ENCODE measurements at places on chromosomes 12 and 14. TPM values are rescaled to one million over a fixed set of nuclear protein-coding genes. Genes with fewer than 3 reads are reported as not detected.

- no peak for DNase-seq
Observed at GRCh38 chr12:107331912-107332311, 238.6 kb upstream of the CRY1 start.

The SYT1 gene
- 0.59 TPM for total RNA-seq

GRCh38 chr14:34368115-34368970 is 93.7 kb downstream of the SPTSSA start:
- no peak for DNase-seq

The TSHR gene
- not detected for total RNA-seq

The KRT4 gene
- total RNA-seq: not detected

GRCh38 chr12:65494537-65494936 is 216.1 kb downstream of the MSRB3 start:
- DNase-seq: no peak

The NACA gene
- 1,623 TPM for total RNA-seq

GRCh38 chr12:113462117-113462774 is 9.4 kb downstream of the LHX5 start:
- peak; percentile 27 for DNase-seq

DNA sequence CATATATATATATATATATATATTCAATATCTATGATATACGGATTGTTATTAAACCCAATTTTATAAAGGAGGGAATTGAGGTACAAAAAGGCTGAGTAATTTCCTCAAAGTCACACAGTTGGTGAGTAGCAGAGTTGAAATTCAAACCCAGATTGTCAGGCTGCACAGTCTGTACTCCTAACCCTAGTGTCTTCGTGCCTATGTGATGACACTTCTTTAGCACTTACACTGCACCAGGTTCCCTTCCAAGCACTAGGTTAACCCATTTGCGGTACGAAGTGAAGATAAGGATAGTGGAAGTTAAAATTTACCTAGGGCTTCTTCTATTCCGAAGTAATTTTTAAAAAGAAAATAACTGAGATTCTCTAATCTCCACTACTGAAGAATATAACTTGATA is 125.1 kb upstream of the TSPAN8 start:
- no peak for DNase-seq

The NEUROD4 gene
- total RNA-seq: not detected

DNA sequence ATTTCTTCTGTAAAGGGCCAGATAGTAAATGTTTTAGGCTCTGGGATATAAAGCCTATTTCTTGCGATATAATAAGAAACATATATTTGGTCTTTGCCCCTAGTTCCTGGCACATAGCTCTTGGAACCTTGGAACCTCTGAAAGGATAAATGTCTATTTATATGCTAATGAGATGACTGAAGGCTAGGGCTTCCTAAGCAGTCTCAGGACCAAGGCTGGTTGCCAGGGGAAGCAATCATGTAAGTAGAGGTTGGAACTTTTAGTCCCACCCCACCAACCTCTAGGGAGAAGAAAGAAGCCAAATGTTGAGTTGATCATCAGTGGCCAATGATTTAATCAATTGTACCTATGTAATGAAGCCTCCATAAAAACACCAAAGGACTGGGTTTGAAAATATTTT is 26.6 kb upstream of the NFYB start:
- DNase-seq: no peak

The HOXC4 gene
- total RNA-seq: not detected

DNA sequence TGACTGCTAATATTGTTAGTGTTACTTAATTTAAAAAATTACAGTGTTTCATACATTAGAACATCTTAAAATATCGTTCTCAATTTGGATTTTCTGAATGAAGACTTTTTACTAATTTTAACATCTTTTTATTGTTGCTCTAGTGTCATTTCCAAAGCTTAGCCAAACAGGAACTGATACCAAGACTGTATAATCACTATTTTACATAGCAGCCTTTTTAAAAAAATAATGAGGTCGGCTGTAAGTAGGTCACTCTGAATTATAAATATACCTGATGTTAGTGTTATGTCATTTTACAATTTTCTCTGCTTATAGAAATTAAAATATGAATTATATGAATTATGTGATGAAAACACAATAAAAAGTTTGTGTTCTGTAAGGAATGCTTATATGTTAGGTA is 321.5 kb downstream of the TMEM117 start:
- no peak for DNase-seq

- no peak for DNase-seq
Observed at GRCh38 chr12:19052689-19053088, 76.8 kb upstream of the PLEKHA5 start.

The PGAM5 gene
- 100 TPM for total RNA-seq

The IFNG-AS1 gene
- total RNA-seq: not detected

The BIN2 gene
- not detected for total RNA-seq

DNA sequence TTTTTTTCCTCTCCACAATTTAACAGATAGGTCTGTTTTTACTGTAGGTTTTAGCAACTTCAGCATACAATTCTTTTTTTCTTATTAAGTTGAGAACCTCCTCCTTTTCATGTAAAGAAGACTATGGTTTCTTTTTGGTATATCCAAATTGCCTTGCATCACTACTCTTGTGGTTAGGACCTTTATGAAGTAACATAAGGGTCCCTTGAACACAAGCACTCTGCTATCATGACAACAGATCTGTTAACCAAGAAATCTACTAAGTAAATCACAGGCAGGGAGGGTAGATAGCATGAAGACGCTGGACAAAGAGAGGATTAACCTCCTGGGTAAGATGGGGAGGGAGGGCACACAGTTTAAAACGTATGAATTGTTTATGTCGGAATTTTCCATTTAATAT is 380.6 kb downstream of the CCDC91 start:
- DNase-seq: no peak

The FITM1 gene
- total RNA-seq: not detected

DNA sequence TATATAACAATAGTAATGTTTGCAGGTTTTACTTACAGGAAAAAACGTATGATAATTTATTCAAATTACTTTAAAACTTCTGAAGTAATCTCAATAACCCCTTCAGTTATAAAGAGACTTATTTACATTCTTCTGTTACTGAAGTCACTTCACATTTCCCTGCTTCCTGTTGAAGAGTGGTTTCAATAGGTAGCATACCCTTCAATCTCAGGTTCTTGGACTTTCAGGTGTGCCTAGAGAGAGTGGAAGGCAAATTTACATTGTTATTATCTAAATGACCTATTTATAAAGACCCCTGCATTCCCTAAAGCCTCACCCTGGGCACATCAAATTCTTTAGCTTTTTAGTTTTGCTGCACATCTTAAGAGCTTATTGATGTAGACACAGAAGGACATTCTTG is 137.6 kb upstream of the AEBP2 start:
- DNase-seq: no peak

The PIANP gene
- not detected for total RNA-seq

GRCh38 chr12:34287986-34288962 is 266.0 kb downstream of the ALG10 start:
- DNase-seq: no peak

DNA sequence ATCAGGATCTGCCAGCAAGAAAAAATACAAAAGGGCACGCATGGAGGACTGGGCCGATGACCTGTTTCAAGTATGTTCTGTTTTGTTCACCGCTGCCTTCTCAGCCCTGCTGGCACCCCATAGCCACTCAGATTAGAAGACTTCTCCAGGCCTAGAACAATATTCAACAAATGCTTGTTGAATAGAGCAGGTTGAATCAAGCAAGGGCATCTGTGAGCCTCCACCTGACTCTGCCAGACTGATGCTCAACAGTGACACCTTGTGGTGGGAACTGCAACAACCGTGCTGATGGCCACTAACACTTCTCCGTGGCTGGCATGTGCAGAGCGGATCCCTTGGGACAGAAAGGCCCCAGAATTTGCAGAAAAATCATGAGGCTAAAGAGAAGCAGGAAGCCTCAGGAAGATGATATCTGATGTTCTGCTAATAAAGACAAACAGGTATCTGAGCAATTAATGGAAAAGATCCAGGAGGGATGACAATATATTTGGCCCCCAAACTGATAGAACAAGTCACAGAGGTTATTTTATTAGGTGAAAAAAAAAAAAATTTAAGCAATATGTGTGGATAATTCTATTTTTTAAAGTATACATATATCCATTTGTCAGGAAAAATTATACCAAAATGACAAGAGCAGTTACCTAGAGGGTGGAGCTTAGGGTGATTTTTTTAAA is 114.3 kb downstream of the KSR2 start:
- DNase-seq: no peak

DNA sequence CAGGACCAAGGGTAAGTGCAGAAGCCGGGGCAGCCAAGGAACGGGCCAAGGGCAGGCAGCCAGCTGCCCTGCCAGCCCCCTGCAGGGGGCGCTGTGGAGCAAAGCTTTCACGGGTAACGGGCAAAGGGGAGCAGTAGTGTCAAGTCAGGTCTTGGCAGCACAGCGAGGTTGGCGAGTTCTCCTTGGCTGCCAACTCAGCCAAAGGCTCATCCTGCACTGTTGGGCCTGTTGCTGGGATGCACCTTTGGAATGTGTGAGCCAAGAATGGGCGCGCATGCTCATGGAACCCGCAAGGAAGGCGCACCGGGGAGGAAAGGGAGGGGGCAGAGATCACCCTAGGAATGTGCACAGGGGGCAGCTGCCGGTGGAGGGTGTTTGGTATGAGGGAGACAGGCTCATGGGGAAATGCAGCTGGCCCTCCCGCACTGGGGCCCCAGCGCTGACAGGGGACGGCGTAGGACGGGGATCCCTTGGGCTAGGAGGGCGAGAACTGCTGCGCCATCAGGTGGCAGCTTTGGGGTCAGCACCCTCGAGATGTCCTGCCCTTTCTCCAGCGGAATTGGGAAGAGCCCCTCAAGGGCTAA is 138.0 kb downstream of the ASCL4 start:
- DNase-seq: no peak

GRCh38 chr14:100593751-100594624 is 6.8 kb upstream of the BEGAIN start:
- no peak for DNase-seq

- no peak for DNase-seq
Observed at GRCh38 chr12:122871851-122872780, 23.8 kb downstream of the VPS37B start.

The KLRD1 gene
- 0.20 TPM for total RNA-seq

The CORO1C gene
- 297 TPM for total RNA-seq

GRCh38 chr14:24441904-24442239 is 704 bp downstream of the SDR39U1 start:
- DNase-seq: no peak

DNA sequence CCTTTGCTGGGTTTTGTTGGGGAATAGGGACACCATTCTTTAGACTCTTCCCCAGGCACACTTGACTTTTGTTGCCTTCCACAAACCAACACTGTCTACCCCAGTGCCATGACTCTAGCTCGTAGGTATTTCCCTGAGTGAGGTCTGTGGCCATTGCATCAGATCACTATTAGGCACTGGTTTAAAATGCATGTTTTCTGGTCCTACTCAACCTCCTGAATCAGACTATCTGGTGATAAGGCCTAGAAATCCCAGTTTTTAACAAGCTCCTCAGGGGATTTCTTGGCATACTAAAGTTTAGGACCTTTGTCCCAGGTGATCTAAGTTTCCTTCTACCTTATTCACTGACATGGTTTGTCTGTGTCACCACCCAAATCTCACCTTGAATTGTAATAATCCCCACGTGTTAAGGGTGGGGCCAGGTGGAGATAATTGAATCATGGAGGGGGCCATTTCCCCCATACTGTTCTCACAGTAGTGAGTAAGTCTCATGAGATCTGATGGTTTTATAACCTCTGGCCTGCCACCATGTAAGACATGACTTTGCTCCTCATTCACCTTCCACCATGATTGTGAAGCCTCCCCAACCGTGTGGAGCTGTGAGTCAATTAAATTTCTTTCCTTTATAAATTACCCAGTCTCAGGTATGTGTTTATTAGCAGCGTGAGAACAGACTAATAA is 87.8 kb upstream of the PSMC1 start:
- no peak for DNase-seq

The FNTB gene
- 9.2 TPM for total RNA-seq

The CLEC1A gene
- total RNA-seq: 16.0 TPM

GRCh38 chr14:60220084-60220483 is 28.9 kb upstream of the PPM1A start:
- DNase-seq: no peak

DNA sequence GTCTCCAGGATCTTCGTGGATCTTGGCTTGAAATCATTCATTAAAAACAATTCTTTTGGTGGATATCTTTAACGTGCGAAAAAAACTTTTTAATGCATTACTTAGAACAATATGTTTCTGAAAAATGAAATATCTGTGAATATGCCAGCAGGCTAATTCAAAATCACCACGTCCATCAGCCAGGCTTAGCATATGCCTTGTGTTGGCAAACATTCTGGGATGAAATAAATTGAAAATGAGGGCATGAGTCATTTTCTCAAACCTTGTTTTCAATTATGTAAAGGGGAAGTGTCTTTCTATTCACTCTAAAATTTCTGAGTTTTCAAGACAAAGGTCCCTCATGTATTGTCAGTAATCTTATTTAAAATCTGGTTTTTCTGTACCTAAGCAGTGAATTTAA is 393.9 kb downstream of the PAWR start:
- DNase-seq: no peak

The CISTR gene
- total RNA-seq: not detected

GRCh38 chr12:58916921-58917511 is 3.3 kb downstream of the LRIG3 start:
- no peak for DNase-seq

The KRT85 gene
- total RNA-seq: under 0.01 TPM

DNA sequence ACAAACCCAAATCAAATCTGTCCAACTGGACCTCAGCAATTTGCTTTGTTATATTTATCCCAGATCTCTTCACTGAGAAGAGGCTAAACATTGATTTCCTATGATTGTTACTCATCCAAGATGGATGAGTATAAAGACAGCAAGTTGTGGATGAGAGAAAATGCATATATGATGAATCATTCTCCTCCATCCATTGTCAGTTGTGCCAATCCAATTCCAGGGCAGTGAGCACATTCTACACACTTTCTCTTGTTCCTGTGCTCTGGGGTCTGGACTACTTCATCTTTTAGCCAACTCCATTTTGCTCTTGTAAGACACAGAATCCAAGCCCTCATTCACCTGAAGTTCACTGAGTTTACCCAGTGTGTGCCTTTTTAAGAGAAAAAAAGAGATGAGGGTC is 105.7 kb downstream of the GCH1 start:
- no peak for DNase-seq

DNA sequence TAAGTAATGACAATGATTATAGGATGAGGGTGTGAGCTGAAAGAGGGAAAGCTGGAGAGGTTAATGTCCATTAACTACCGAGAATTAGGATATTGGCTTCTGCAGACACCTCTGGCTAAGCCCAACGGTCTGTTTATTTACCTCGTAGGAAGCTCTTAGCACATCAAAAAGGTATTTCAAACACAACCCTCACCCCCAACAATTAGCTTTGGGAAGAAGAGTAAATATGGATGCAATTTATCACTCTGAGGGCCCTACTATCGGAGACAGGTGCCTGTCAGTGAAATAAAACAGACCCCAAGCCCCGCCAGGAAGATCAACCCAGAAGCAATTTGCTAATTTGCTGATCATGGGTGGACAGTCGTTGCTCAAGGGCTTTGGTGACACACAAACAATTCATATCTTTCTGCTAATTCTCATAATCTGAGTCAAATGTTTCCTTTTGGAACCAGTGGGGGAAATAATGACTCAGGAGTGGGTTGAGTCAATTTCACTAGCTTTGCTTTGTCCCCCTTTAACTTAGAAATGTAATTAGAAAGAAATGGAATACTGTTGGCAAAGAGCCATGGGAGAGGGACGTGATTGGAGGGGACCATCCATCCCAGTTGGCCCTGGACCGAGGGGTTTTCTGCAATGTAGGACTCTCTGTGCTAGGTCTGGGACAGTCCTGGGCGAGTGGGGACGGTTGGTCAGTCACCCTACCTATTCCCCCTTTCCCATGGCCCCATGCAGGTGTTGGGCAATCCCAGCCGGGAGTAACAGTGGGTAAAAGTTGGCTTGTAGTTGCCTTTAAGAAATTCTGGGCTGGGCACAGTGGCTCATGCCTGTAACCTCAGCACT is 99.1 kb upstream of the MED13L start:
- DNase-seq: peak; percentile 73

All from pulmonary artery endothelial cell (primary cell).